ENCODE measurements at places on chromosomes 6 and 20. TPM values are rescaled to one million over a fixed set of nuclear protein-coding genes. Genes with fewer than 3 reads are reported as not detected.

GRCh38 chr6:126821706-126822105 lies 296.8 kb upstream of the RSPO3 start:
- no peak for DNase-seq

DNA sequence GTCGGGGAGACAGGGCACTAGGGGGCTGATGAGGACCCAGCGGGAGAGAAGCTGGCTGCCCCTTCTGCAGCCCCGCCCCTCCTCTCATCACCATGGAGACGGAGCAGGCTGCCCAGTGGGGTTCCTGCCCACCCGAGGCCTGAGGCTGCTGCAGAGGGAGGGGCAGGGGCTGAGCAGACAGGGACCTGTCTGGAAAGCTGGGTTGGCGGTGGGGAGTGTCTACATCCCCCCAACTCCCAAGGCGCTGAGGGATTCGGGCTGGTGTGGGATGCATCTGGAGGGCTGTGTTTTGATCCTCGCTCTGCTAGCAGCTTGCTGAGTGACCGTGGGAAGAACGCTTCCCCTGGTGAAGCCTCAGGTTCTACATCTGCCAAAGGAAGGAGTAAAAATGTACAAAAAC lies 1.2 kb upstream of the BPI start:
- no peak for DNase-seq

GRCh38 chr6:38283734-38284362 lies 355.9 kb downstream of the BTBD9 start:
- no peak for DNase-seq

GRCh38 chr6:22709803-22710202 lies 140.4 kb downstream of the HDGFL1 start:
- DNase-seq, result peak; percentile 7

GRCh38 chr6:69790629-69791028 lies 6.2 kb downstream of the LMBRD1 start:
- no peak for DNase-seq

GRCh38 chr6:16406966-16407365 lies 168.6 kb downstream of the GMPR start:
- no peak for DNase-seq

The KIF13A gene
- total RNA-seq, result 65.0 TPM

The ANKS1A gene
- total RNA-seq, result 7.8 TPM
